Myocyte (in vitro differentiated cells): ENCODE measurements at places on chromosomes 6 and 20. TPM values are rescaled to one million over a fixed set of nuclear protein-coding genes. Genes with fewer than 3 reads are reported as not detected.

GRCh38 chr6:18897350-18897749 is 510.2 kb downstream of the RNF144B start:
- no peak for DNase-seq

DNA sequence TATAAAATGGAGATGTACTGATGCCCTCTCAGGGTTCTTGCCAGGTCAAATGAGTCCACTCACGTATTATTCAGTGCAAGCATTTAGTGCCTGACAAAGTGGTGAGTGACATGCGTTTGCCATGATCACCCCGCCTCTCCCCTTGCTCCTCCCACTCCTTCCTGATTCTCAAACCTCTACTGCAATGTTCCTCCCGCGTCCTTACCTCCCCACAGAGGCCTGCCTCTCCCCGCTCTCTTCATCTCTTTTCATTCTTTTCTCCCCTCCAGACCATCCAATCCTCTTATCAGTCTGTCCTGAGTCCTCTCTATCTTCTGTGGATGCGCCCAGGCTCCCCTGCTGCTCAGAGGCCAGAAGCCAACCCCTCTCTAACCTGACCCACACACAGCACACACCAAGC is 40.7 kb downstream of the KCNK5 start:
- no peak for DNase-seq

- DNase-seq, result peak; percentile 52
Measured at GRCh38 chr6:108587258-108588059, 26.7 kb downstream of the FOXO3 start.

The LST1 gene
- not detected in 2 replicates for total RNA-seq

DNA sequence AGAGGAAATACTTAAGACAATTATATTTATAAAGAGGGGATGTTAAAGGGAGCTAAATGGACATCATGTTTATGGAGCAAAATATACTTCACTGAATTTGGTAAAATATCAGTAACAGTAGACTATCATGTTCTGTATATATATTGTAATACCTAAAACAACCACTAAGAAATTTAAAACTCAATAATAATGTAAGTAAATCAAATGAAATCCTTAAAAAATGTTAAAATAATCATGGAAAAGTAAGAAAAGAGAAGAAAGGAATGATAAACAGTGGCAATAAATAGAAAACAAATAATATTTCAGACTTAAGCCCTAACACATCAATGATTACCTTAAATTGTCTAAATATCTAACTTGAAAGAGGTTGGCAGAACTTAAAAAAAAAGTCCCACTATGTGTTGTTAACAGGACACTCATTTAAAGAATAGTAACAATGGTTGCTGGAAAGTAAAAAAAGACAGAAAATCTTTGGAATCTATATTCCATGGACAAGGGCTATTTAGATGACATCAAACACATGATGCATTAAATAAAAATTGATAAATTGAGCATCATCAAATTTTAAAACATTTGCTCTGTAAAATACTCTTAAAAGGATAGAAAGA is 842.2 kb upstream of the MAP3K7 start:
- no peak for DNase-seq

The SF3B5 gene
- total RNA-seq, result 114 and 141 TPM in 2 replicates

- DNase-seq, result no peak
Measured at GRCh38 chr20:41174373-41174772, 37.0 kb downstream of the PLCG1 start.

DNA sequence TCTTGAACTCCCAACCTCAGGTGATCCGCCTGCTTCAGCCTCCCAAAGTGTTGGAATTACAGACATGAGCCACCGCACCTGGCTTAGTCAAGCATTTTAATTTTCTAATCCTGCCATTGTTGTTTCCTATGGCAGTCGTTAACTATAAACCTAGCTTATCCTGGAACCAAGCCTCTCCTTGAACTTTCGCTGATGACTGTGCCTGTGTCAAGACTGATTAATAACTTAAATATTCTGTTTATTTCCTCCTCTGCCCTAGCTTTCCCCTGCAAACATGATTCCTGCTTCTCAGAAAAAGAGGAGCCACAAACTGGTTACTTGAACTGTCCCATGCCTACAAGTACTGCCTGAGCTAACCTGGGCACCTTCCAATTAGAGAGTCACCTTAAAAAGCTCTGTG is 1.5 kb downstream of the VNN1 start:
- DNase-seq, result no peak

The CAGE1 gene
- total RNA-seq, result not detected in 2 replicates

DNA sequence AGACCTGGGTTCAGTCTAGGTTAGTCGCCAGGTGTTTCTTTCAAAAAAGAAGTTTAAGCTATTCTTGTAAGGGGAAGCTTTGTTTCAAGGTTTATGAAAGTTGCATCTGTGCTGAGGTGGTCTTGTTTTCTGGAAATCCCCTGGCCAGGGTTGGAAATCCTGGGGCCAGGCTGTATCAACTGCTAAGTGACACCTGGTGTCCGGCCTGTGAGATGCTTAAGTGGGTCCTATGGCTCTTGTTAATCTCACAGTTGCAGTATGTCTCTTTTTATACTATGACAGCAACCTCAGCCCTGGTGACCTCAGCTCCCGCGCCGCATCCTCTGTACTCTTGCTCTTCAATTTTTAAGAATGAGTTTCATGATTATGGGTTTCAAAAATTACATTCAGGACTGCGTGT is 72.0 kb downstream of the CHMP4B start:
- DNase-seq, result no peak

- DNase-seq, result peak; percentile 70
Measured at GRCh38 chr6:152124429-152125074, 317.1 kb downstream of the ESR1 start.

DNA sequence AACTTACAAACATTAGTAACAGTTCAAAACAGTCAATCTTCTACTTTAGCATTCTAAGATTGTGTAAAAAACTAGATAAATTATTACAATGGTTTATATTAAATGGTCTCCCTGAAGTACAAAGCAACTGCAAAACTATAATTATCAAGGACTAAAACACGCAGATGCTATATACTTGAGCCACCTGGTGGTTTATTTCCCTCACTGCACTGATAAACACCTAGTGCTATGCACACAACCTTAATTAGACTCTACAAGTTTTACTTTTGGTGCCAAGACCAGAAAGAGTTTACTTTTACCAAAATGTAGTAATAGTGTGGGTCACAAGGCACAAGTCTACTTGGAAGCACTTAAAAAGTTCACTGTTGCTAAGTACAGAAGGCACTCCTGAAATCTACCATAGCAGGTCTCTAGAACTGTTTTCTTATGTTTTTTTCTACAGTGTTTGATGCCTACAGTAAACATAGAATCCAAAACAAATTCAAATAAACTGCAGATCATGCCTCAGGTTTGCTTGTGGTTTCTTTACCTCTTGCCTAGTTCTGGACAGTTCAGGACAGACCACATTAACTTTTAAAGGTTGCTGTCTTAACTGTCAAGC is 49.2 kb downstream of the GMDS start:
- DNase-seq, result peak; percentile 66

The MMUT gene
- total RNA-seq, result 14.8 and 16.3 TPM in 2 replicates

GRCh38 chr6:31702405-31702818 is 712 bp downstream of the ABHD16A start:
- DNase-seq, result no peak

DNA sequence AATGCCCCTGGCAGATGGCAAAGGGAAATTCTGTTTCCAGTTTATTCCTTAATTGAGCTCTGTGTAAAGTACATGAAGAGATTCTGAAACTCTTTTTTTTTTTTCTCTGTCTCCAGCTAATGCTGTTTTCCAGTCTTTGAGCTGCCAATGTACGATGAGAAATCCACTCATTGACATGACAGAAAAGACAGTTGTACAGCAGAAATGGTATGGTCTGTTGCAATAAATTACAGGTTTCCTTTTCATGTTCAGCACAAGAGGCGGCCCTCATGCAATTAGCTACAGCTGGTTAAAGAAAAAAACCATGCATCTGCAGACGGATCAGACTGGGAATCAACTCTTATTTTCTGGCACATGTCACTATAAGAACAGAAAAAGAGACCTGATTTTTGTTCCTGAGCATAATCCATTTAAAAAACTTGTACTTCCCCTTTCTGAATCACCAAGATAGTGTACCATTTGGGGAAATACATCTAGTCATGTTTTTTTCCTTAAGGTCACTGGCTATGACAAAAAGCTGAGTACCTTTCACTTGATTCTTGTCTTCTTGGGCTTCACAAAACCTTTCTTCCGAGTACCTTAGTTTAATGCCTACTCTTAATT is 289.8 kb upstream of the PREP start:
- no peak for DNase-seq

GRCh38 chr6:143234734-143235133 is 174.0 kb downstream of the AIG1 start:
- no peak for DNase-seq

DNA sequence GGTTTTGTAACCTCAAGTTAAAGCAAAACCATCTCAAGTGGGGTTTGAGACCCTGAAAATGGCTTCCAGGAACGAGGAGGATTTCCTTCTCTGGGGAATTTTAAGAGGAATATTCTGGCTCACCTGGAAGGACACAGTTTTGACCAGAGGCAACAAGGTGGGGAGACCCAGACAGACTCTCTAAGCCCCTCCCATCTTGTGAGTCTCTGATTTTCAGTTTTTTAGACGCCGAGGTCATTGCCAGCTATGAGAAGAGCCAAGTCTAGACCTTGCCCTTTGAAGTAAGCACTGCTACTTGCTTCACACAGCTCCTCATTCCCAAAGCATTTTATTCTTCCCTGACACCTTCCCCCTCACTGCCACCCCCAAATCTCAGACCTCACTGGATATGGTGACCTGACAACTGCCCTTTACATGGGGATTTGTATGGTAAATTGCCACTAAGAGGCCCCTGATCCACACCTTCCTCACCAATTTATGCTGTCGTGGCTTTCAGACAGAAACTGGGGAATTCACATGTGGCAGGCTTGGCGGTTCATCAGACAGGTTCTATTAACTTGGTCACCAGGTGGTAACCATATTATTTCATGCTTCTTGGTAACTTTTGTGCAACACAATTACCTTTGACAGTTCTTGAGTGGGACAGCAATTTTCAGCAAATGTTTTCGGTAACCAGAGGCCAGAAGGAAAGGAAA is 116.2 kb downstream of the ISM1 start:
- no peak for DNase-seq

DNA sequence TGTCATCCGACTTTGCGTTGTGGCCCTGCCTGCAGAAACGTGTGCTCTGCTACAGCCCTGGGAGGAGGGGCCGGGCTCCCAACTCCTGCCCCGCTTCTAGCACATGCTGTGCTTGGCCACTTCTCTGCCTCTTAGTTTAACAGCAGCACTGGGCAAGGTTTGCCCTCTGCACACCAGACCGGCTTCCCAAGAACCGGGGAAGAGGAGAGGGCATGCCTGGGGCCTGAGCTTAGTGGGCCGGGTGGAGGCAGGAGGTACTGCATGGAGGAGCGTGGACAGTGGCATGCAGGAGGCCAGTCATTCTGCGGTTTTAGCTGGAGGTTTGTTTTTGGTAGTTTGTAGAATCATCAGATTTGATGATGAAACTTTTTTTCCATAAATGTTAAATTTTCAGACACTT is 45.5 kb downstream of the CEP43 start:
- no peak for DNase-seq

- peak; percentile 61 for DNase-seq
Measured at GRCh38 chr6:12749531-12750379, 33.2 kb downstream of the PHACTR1 start.

DNA sequence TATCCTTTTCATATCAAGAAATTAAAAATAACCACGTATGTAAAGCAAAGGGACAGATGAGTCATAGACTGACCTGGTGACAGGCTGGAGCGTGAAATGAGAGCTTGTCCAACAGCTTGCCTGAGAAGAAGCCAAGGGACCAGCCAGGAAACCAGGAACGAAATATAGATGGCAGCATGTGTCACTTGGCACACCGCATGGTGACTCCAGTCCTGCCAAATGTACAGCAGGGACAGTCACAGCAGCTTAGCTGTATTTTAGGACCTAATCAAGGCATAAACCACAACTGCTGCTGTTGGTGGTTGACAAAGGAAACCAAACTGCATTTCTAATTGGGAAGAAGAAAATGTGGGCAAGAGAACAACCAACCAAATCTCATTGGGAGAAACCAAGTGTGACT is 755.0 kb downstream of the TFAP2A start:
- peak; percentile 62 for DNase-seq

DNA sequence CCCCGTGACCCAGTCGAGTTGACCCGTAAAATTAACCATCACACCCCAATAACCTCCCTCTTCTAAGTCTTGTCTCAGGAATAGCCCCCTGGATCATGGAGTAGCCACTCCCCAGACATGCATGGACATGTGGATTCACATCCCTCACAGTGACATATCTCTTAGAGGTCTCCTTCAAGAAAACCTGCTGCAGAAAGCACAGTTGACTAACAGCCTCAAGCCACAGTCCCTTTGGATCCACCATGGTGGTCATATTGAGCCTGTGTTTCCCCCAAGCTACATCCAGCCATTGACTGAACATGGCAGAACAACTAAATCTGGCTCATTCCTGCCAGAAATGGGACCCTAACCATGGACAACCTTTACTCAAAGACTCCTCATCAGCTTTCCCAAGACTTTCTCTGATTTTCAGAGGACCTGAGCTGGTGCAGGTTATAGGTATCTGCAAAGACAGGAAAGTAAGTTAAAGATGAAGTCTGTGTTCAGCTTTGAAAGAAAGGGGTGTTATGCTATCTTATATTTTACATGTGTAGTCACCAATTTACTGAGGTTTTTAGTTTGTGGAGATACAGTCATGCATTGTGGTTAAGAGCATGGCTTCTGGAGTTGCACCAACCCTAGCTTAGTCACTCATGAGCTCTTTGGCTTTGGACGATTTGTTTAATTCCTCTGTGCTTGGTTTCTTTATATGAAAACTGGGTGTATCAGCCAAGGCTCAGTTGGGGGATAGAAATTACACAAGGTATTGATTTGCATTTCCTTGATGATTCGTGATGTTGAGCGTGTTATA is 219.1 kb downstream of the MYLK4 start:
- DNase-seq, result peak; percentile 63

- no peak for DNase-seq
Measured at GRCh38 chr6:35088281-35089215, 52.6 kb downstream of the TCP11 start.

DNA sequence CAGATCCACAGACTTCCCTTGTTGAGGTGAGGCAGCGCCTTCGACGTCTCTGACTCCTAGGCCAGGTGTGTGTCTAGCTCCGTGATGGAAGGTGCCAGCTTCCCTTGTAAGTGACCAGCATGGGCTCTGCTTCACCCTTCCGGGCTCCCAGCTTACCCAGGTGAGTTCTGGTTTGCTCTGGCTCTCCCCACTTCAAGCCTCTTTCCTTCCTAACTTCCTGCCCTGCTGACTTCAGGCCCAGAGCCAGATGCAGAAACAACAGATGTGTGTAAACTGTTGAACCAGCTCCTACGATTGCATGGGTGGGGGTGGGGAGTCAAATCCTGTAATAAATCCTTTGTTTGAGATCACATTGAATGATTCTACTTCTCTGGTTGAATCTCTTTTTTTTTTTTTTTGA is 51.6 kb upstream of the BMP6 start:
- DNase-seq, result no peak

GRCh38 chr6:154732538-154733182 is 556 bp upstream of the SCAF8 start:
- no peak for DNase-seq

GRCh38 chr20:58088625-58089024 is 139.8 kb downstream of the ANKRD60 start:
- DNase-seq, result no peak

GRCh38 chr6:3453413-3454272 is 3.2 kb downstream of the SLC22A23 start:
- DNase-seq, result no peak
